ENCODE measurements at places on chromosomes 12 and 14.

DNA sequence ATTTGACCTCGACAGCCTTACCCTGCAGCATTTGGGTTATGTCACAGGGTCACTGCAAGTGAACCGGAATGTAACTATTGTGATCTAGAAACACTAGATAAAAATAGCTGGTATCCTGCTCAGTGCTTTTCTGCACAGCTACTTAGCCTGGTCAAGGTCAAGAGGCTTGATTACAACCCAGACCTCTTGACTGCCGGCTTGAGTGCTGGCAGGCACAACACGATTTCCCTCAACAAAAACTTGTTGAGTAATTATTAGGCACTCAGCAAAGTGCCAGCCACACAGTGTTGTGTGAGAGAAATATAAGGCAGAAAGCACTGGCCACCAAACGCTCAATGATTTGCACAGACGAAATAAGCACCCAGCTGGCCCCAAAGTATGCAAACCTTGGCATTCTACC lies 156.7 kb downstream of the NUAK1 start:
- no peak for DNase-seq

DNA sequence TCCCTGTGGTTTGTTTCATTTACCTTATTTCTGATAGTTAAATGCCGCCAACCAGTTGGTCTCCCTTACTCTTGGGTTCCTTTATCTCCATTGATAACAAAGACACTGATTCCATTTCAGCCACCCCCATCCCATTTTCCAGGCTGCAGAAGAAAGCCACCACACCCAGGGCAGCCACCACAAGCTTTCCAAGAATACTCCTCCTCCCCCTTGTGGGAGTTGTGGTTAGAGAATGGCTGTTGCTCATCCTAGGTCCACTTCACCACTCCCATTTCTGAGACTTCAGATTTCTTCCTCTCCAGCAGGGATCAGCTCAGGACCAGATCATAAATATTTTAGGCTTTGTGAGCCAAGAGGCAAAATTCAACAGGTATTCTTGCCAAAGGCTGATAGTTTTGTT lies 73.9 kb downstream of the ANO4 start:
- DNase-seq = no peak

DNA sequence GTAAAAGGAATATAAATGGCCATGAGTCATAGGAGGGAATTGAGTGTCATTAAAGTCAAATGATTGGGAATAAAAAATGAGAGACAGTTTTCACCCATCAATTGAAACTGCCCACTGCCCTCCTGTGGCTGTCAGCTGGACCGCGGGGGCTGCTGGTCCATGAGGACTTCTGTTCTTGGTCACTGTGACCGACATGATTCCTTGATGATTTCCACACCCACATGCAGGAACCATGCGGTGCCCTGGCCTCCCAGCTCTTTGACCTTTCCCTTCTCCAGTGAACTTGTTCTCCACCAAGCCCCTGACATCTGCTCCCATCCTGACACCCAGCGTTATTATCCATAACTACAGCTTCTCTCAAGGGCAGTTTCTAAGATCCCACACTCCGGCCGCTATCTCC lies 48.4 kb downstream of the C12orf75 start:
- no peak for DNase-seq

DNA sequence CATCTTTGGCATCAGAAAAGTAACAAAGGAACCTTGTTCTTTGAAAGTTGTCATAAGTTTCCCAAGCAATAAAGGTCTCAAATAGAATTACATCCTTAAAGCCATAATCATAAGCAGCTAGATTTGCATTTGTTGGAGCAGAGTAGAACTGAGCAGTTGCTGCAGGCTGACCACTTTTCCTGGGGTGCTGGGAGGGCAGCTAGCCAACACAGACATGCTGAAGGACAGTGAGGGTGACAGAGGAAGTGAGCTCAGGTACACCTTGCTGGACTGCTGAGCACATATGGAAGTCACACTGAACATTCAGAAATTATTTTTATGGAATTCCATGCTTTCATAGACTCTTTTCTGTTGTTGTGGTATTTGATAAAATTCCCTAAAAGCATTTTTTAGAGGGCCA lies 66.2 kb downstream of the MARK3 start:
- DNase-seq = no peak

GRCh38 chr14:35189422-35189821 lies 67.1 kb downstream of the PRORP start:
- DNase-seq = no peak

DNA sequence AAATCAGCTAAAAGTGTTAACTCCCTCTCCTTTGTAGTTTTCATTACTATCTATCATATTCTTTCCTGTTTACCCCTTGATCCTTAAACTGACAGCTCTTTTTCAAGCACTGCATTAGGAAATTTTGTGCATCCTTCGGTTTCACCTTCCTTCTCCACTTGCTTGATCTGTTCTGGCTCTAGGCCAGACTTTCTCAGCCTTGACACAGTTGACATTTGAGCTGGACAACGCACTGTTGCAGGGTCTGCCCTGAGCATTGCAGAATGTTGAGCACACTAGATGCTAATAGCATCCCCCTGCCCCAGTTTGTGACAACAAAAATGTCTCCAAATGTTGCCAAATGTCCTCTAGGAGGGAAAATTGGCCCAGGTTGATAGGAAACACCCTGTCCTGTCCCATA lies 75.4 kb upstream of the KCNJ8 start:
- DNase-seq = no peak

DNA sequence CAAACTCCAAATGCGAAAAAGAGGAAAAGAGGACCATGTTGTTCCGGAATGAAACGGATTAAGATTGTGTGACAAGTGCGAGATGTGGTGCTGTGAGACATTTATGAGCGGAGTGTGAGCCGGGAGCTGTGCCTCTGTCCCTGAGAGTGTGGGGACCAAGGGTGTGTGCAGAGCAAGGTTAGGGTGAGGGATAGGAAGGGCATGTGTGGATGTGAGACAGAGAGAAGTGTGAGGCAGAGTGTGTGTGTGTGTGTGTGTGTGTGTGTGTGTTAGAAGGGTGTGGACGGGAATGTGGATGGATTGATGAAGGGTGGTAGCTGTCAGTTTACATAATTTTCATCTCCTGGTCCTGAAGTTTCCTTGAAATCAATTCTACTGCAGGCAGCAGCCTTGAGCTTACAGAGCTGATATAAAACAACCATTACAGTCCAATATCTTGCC lies 4.3 kb upstream of the OTX2 start:
- no peak for DNase-seq

GRCh38 chr14:106268013-106268727 lies 741.8 kb downstream of the TMEM121 start:
- DNase-seq = peak; percentile 36

DNA sequence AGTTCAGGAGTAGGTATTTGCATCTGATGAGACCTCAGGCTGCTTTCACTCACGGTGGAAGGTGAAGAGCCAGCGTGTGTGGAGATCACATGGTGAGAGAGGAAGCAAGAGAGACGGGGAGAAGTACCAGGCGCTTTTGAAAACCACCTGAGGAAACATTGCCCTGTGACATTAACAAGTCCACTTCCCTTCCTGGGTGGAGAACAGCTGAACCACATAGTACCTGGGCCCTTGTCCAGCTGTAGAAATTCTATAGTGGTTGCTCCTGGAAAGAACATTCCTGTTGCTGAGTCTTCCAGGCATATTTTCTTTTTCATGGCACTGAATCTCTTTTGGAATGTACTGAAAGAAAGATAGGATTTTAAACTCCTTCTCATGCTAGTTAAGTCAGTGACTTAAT lies 87.3 kb upstream of the RIN3 start:
- DNase-seq = no peak

DNA sequence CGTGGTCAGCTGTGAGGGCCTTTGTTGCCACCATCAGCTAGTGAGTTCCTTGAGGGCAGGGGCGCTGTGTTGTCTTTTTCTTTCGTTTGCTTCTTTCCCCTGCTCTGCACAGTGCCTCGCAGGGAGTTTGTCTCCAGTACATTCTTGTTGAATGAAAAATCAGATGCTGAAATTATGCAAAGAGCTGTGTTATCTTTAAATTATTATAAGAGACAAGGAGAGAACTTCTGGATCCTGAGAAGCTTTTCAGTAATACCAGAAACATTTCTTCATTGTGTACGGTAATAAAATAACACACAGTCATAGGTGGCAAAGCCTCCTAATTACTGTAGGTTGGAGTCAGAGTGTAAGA lies 14.9 kb downstream of the EML1 start:
- DNase-seq = no peak

- DNase-seq = no peak
These were observed 6.9 kb downstream of the SMCO2 start for GRCh38 chr12:27453421-27453820.

GRCh38 chr12:124637581-124637981 lies 70.2 kb upstream of the NCOR2 start:
- no peak for DNase-seq

DNA sequence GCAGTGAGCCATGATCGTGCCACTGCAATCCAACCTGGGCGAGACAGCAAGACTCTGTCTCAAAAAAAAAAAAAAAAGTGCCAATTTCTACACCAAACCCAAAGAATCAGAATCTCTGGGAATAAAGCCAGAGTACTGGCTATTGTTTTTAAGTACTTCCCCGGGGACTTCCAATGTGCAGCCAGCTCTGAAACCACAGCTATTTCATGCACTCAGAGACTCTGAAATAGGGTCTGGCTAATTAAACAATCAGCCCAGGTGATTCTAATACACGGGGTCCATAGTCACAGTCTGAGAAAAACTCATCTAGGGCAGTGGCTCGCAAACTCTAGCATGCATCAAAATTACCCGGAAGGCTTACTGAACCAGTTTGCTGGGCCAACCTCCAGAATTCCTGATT lies 56.3 kb downstream of the SIX6 start:
- DNase-seq = no peak

- no peak for DNase-seq
These were observed 51.5 kb downstream of the DUSP16 start for GRCh38 chr12:12511021-12511783.

- peak; percentile 44 for DNase-seq
These were observed 525 bp upstream of the FAR2 start for GRCh38 chr12:29148596-29148910.

Measured in NK-92 treated with Interleukin-12 subunit alpha and Interleukin-12 subunit beta, amount 100 ng/mL, for 24 hours (cell line).